ENCODE measurements at places on chromosomes 2 and 18. TPM values are rescaled to one million over a fixed set of nuclear protein-coding genes. Genes with fewer than 3 reads are reported as not detected.

The COBLL1 gene
- 13.8 TPM for total RNA-seq

The SERPINB2 gene
- not detected for total RNA-seq

The GREB1L gene
- total RNA-seq = 0.94 TPM

The ERFE gene
- total RNA-seq = 1.3 TPM

The HRH4 gene
- total RNA-seq = not detected

The LRRC30 gene
- not detected for total RNA-seq

The G6PC2 gene
- not detected for total RNA-seq

The TUBA3D gene
- total RNA-seq = not detected

The HOXD11 gene
- total RNA-seq = not detected

The GREB1 gene
- 3.8 TPM for total RNA-seq

The MBOAT2 gene
- total RNA-seq = 241 TPM

The NCOA1 gene
- total RNA-seq = 209 TPM

The POTEJ gene
- total RNA-seq = not detected

The SS18 gene
- 80.4 TPM for total RNA-seq

The TUBB8B gene
- total RNA-seq = not detected

The EML4 gene
- 59.5 TPM for total RNA-seq

The ITSN2 gene
- 32.6 TPM for total RNA-seq

The PKDCC gene
- 30.0 TPM for total RNA-seq

The ALPP gene
- not detected for total RNA-seq

The UGT1A6 gene
- not detected for total RNA-seq

The GPR35 gene
- total RNA-seq = 2.5 TPM

The GALNT3 gene
- total RNA-seq = 7.8 TPM

The CHRNG gene
- total RNA-seq = not detected

The PDCD1 gene
- total RNA-seq = not detected

The FSHR gene
- total RNA-seq = not detected

The ARMC9 gene
- total RNA-seq = 34.1 TPM

The PPP1R1C gene
- total RNA-seq = 0.94 TPM

The CIDEA gene
- 3.4 TPM for total RNA-seq

The FAHD2A gene
- 21.9 TPM for total RNA-seq

The DRC1 gene
- total RNA-seq = 2.2 TPM

The SULT1C2 gene
- 0.31 TPM for total RNA-seq

The UBXN4 gene
- total RNA-seq = 88.3 TPM

The MC4R gene
- 1.3 TPM for total RNA-seq

The SERPINB10 gene
- not detected for total RNA-seq

The PROM2 gene
- total RNA-seq = 9.4 TPM

The IL1B gene
- total RNA-seq = 2.2 TPM

The NT5C1B gene
- total RNA-seq = not detected
